ENCODE measurements at places on chromosomes 3 and 15.

DNA sequence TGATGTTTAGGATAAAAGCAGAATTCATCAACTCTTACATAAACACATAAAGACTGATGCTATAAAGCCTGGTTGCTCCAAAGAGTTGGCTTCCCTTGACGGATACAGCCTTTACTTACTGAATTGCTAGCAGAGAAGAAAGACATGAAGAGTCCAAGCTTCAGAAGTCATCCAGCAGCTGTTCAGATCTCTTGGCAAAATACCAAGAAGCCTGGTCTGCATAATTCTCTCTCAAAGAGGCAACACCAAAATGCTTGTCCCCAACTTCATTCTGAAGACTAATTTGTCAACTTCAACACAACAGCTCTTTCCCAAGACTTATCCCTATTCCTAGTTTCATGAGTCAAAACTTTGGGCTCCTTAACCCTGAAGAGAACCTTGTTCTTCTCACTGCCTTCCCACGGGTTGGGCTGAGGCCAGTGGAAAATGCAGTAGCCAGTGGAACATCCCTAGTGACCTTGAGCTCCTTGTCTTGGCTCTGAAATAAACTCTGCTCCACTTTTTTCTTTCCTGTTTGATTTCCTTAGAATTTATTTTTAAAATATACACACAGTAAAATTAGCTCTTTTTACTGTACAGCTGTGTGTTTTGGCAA lies 119.2 kb upstream of the THBS1 start:
- DNase-seq = no peak

DNA sequence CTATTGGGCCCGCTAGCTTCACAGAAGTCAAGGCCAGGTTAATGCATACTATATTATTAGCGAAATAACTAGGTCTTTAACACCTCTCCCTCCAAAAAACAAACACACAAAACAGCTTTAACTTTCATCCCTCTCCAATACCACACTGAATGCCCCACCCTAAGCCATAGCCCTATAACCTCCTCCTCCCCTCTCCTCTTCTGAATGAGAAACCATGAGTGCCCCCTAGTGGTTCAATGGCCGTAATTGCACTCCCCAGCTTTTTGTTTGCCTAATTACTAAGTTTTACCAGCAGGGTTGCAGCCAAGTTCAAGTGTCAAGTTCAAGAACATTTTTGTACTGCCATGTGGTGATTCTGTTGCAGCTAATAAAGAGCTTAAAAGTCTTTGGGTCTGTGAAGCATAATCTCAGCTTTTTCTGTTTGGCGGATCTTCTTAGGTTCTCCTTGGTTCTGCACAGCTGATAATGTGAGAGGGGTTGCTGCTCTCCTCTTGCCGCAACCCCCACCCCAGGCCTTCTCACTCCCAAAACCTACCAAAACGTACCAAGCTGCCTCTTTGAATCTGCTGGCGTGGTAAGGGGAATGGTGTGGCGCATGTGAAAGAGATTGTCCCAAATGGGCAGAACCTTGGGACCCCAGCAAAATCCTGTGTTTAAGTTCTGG lies 57.9 kb downstream of the RPL22L1 start:
- DNase-seq = peak; percentile 78

DNA sequence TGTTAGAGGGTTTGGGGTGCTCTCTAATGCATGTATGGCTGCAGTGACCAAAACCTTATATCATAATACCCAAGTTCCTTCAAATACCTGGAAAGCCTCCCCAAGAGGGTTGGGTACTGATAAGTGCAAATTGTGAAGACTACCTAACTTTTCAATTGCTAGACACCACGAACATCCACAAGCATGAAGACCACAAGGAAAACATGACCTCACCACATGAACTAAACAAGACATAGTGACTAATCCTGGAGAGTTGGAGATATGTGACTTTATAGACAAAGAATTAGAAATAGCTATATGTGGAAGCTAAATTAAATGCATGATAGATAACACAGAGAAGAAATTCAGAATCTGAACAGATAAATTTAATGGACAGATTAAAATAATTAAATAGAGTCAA lies 23.9 kb upstream of the AADACL2 start:
- DNase-seq = no peak

DNA sequence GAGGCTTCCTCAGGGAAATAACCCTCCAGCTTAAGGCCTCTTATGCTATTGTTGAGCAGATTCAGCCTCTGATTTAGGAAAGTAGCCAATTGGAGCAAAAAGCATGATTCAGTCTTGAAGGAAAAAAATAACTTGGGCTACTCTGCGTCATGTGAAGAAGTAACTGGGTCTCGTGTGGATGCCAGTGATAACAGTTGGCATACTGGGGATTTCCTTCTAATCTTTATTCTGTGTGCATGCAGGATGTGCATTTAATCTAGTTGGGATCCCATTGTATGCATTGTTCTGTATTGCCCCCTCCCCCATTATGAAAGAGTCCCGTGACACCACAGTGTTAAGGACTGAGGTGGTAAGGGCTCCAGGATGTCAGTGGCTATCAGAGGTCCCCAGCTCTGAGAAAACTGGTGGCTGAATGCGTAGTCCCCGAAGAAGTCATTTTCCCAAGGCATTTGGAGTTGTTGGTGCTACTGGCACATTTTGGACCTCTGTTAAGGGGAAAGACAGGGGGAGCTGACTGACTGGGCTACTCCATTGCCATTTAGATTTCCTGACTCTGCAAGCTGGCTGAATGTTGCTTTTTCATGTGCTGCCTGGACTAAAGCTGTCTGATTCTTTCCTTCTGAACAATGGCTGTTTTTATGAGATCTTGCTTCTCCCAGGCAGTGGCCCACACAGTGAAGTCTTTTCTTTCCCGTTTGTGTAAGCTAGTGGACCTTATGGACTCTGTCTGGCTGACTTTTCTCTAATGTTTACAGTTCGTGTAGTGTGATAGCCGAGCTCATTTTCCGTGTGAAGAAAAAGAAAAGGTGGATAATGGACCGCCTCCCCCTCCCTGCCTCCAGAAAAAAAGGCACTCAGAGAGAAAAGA lies 38.4 kb upstream of the TRAK1 start:
- DNase-seq = no peak

DNA sequence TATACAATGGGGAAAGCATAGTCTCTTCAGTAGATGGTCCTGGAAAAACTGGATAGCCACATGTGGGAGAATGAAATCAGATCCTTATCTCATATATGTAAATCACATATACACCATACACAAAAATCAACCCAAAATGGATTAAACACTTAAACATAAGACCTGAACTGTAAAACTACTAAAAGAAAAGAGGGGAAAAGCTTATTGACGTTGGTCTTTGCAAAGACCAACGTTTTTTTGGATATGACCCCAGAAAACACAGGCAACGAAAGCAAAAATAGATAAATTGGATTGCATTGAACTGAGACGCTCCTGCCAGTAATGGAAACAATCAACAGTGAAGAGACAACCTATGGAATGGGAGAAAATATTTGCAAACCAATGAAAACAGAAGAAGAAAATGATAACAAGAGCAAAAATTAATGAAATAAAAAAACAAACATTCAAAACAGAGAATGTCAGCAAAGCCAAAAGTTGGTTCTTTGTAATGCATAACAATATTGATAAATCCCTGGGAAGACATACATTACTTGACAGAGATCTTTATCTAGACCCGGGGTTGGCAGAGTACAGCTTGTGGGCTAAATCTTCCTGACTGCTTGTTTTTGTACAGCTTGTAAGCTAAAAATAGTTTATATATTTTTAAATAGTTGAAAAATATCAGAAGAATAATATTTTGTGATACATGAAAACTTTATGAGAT lies 86.9 kb downstream of the NEO1 start:
- no peak for DNase-seq

DNA sequence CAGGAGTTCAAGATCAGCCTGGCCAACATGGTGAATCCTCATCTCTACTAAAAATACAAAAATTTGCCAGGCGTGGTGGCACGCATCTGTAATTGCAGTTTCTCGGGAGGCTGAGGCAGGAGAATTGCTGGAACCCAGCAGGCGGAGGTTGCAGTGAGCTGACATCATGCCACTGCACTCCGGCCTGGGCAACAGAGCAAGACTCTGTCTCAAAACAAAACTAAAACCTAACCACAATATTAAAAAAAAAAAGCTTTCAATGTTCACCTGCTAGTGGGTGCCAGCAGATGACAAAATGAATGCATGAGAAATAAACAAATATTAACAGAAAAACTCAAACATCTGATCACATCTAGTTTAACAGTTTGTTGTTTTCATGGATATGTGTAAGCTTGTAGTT lies 9.0 kb downstream of the SLC24A1 start:
- no peak for DNase-seq

DNA sequence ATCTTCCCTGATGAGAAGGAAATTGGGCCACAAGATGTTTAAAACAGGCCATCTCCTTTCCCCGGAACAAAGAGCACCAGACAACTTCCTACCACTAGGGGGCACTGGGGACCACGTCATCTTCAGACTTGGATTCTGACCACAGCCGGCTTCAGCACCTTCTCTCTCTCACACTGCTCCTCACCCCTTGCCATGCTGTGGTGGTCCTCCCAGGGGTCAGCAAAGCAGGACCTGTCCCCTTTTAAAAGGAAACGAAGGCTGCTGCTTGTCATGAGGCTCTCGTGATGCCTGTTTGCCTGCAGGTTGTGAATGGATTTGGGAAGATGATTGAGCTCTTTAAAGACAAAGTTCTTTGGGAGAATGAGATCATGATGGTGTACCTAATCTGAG lies 16.2 kb downstream of the RFT1 start:
- DNase-seq = peak; percentile 69

GRCh38 chr3:63911509-63911872 lies 692 bp downstream of the SCAANT1 start:
- no peak for DNase-seq

- DNase-seq = peak; percentile 63
Observed at GRCh38 chr3:151316267-151316991, at the start of gene GPR87. GPR87 (minus strand) TSS chr3:151316820; CDS start chr3:151300100, 16,720 bp downstream.

- DNase-seq = no peak
Observed at GRCh38 chr15:27757052-27757451, 342.1 kb downstream of the OCA2 start.

DNA sequence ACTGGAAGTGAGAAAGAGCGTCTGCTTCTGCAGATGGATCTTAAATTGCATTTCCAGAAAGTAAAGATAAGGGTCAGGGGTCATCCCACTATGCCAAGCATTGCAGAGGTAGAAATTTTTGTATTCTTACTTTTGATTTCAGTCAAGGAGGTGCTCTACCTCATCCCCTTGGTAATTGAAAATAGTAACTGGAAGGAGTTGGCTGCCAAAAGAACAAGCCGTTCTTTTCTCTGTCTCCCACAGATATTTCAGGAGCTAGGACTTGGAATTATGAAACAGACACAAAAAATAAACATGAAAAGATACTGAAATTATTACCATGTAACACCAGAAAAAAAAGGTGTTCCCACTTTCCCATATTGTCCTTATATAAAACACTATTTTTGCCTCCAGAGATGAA lies 309.9 kb upstream of the UMPS start:
- DNase-seq = no peak

DNA sequence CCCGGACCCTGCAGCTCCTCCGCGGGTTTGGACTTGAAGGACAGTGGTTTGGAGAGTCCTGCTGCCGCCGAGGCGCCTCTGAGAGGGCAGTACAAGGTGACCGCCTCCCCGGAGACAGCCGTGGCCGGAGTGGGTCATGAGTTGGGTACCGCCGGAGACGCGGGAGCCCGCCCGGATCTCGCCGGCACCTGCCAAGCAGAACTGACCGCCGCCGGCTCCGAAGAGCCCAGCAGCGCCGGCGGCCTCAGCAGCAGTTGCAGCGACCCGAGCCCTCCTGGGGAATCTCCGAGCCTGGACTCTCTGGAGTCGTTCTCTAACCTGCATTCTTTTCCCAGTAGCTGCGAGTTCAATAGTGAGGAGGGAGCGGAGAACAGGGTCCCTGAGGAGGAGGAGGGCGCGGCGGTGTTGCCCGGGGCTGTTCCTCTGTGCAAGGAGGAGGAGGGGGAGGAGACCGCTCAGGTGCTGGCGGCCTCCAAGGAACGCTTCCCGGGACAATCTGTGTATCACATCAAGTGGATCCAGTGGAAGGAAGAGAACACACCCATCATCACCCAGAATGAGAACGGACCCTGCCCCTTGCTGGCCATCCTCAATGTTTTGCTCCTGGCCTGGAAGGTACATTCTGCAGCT lies 634 bp downstream of the MINDY2 start:
- DNase-seq = peak; percentile 48

GRCh38 chr3:171049861-171050444 lies 23.4 kb upstream of the SLC2A2 start:
- peak; percentile 64 for DNase-seq

- no peak for DNase-seq
Observed at GRCh38 chr15:48688493-48688892, 43.0 kb upstream of the FBN1 start.

DNA sequence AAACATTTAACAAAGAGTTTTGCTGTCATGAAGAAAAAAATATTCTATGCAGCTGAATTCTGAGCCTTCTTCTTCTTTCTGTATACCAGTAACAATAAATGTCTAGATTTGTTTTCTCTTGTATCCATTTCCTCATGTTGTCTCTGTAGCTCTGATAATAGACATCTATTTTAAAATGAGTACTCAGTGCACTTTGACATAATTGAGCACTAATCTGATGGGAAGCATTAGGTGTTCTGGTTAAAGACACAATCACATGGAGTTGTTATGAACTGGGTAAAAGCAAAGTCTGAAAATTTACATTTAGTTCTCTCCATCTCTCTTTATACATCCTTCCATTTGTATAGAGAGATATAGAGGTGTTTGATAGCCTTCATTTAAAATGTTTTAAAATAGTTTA lies 230.0 kb downstream of the BCHE start:
- DNase-seq = no peak

- DNase-seq = no peak
Observed at GRCh38 chr3:29583861-29584260, 303.0 kb downstream of the RBMS3 start.

All from PC-9 (cell line).